Gastroesophageal sphincter (tissue), 4 donors: ENCODE measurements at places on chromosomes 16 and 17.

GRCh38 chr17:7113273-7114071 is 1.1 kb downstream of the ASGR2 start:
- no peak for ATAC-seq

- ATAC-seq, result no peak
These were observed 1.7 kb downstream of the ZNF469 start for GRCh38 chr16:88384222-88385111.

- ATAC-seq, result no peak
These were observed 69.6 kb downstream of the MARF1 start for GRCh38 chr16:15573274-15573895.

GRCh38 chr16:59259074-59259949 is 525.2 kb upstream of the GOT2 start:
- ATAC-seq, result no peak

GRCh38 chr17:74389084-74389753 is 21.9 kb downstream of the GPR142 start:
- ATAC-seq, result no peak

GRCh38 chr17:6780001-6780400 is 4.0 kb downstream of the FBXO39 start:
- no peak for ATAC-seq

GRCh38 chr17:81538651-81539570 is 10.7 kb downstream of the FSCN2 start:
- ATAC-seq, result no peak

- no peak for ATAC-seq
These were observed 46.5 kb downstream of the KATNIP start for GRCh38 chr16:27596411-27596810.

DNA sequence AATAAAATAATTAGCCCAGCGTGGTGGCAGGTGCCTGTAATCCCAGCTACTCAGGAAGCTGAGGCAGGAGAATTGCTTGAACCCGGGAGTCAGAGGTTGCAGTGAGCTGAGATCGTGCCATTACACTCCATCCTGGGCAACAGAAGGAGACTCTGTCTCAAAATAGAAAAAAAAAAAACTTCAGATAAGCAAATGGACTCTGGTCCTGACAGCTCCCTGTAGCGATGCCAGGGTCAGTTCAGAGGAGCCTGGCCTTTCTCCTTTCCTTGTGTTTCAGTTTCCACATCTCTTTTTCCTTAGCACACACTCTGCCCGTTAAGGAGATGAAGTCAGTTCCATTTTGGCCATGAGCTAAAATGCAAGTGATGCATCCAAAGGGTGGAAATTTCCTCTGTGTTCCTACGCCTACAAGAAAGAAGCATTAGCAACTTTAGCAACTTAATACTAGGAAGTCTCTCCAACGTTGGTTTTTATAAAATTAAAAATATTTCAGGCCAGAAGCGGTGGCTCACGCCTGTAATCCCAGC is 11.6 kb upstream of the GRB2 start:
- no peak for ATAC-seq

- no peak for ATAC-seq
These were observed 118.4 kb upstream of the IRX5 start for GRCh38 chr16:54812229-54812628.

DNA sequence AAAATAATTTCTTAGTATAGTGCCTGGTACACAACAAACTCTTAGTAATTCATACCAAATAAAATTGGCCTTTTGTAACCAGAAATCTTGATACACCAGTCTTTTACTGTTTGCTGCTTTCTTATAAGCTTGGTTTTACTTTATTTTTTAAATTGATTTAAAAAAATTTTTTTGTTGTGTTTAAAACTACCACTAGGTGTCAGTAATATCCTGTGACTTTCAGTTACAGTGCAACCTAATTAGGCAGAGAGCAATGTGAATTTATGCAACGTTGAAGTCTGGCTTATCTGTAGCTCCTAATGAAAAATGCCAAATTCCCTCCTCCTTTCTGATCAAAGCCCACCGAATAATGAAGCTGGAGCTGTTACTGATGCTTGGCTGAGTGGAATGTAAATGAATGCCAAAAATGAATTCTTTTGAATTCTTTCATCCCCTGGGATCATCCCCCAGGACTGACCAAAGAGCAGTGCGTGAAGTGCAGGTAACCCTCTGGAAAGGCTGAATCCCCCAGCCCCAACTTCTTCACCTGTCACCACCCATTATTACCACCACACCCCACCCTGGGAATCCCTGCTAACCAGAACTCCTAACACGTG is 3.8 kb downstream of the ERCC4 start:
- no peak for ATAC-seq

- peak; percentile 37 for ATAC-seq
These were observed 968 bp downstream of the CEP112 start for GRCh38 chr17:66190738-66191592.

DNA sequence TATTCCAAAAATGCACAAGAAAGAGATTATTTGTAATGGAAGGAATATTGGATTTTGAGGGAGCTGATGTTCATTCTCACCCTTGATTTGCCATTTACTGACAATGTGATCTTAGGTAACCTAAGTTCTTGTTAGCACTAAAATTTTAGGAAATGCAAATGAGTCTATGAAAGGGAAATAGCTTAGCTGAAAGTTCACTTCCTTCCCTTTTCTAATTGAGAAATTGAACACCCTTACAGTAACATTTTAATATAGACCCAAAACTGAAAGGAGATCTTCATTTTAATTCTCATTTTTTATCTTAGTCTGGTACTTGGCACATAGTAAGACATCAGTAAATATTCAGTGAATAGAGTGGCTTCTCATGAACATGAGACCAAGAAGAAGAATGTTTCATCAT is 10.9 kb upstream of the WSB1 start:
- no peak for ATAC-seq

GRCh38 chr16:50741781-50742575 is at the start of gene CYLD:
Gene CYLD (plus strand): TSS chr16:50742086. CDS start chr16:50749699, 7,613 bp downstream.
- ATAC-seq, result peak; percentile 99

GRCh38 chr17:79786930-79787643 is 9.1 kb downstream of the CBX2 start:
- ATAC-seq, result no peak

DNA sequence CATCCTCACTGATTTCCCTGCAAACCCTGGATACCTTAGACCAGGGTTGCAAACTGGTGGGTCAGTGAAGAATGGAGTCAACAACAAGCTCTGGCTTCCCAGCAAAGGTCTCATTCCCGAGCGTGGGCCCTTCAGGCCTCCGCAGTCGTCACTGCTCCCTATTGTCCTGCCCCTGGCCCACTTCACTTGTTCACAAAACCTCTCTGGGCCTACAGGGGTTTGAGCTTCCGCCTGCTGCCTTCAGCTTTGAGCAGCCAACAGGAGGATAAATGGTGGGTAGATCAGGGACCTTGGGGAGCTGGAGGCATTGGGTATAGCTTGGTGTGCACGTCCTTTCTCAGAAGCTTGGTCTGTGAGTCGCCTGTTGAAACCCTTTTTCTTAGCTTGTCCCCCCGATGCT is 148.8 kb downstream of the KATNIP start:
- no peak for ATAC-seq

DNA sequence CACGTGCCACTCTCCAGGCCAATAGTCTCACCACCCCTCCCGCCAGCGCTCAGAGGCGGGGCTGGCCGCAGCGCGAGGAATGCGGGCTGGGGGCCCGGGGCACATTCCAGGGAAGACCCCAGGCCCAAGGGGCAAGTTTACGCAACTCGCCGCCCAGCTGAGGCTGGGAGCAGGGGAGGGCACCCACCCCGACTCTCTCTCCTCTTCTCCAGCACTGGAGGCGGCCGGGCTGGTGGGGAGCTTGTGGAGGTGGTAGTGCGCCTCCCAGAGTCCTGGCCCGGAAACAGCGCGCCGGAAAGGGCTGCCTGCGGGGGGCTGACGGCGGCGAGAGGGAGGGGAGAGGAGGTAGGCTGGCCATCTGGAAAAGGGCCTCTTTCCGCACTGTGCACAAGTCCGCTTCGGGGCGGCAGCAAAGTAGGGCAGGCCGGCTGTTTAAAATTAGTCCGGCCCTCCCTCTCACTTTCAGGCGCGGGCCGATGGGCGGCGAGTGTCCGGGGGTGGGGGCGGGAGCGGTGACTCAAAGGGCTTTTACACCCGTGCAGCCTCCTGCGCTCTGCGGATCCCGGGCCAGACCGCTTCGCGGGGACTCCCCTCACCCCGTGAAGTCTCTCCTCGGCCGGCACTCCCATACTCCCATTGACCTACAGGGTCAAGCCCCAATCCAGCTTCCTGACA is 1.1 kb downstream of the FHOD1 start:
- ATAC-seq, result peak; percentile 41

DNA sequence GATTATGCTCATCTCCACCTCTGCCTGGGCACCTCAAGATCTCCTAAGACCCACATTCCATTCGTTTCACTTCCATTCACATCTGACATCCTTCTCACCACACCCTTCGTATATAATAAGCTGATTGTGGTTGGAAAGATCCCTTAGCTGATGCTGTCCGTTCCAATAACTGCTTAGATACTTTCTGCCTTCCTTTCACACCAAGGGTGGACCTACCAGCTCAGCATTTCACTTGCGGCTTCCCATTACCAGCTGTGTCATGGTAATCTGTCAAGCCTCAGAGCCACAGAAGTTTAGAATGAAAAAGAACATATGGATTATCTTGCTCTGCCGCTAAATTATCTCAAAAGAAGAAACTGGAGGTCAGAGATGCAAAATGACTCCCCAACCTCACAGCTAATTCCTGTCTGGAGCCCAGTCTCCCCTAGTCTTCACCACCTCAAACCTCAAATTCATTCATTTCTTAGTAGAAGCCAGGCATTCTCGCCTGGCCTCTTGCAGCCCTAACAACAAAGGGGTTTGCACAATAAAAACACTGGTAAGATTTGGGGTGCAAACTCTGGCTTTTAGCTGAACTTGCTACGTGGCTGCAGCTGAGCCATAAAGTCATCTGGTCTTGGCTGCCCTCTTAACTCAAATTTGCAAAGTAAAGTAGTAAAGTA is 182.8 kb upstream of the HS3ST3A1 start:
- ATAC-seq, result no peak

DNA sequence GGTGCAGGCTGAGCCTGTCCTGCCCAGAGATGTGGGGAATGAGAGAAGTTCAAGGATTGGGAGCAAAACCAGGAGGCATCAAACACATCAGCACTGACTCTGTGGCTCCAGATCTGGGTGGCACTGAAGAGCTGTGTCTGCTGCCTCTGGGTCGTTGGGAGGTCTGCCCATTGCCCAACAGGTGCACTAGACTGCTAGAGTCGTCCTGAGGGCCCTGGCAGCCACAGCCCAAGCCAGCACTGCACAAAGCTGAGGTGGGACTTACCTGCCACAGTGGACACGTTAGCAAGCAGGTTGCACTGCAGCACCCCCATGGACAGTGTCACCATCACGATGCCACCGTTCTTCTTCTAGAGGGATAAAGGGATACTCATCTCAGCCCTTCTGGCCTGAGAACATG is 3.3 kb downstream of the DPEP3 start:
- no peak for ATAC-seq

- ATAC-seq, result peak; percentile 39
These were observed 13.0 kb upstream of the NFATC3 start for GRCh38 chr16:68072038-68072695.

GRCh38 chr17:62754631-62755030 is 53.5 kb downstream of the MARCHF10 start:
- ATAC-seq, result no peak

DNA sequence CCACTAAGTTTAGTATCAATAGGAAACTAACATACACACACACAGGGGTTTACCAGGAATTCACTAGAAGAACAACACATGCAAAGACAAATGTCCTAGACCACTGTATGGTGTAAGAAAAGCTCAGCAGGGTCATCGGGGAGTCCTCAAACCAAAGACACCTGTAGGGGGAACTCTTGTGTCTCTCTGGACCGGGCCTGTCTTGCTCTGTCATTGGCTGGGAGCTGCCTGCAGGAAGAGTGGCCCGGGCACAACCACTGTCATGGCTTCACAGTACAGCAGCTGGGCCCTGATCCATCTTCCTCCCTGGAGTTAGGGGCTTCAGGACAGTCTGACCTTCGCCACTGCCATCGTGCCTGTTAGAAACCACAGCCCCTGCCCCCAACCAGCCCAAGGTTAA is 263.6 kb upstream of the DYNLRB2 start:
- ATAC-seq, result no peak

GRCh38 chr16:23907457-23907902 is 71.7 kb downstream of the PRKCB start:
- ATAC-seq, result no peak

DNA sequence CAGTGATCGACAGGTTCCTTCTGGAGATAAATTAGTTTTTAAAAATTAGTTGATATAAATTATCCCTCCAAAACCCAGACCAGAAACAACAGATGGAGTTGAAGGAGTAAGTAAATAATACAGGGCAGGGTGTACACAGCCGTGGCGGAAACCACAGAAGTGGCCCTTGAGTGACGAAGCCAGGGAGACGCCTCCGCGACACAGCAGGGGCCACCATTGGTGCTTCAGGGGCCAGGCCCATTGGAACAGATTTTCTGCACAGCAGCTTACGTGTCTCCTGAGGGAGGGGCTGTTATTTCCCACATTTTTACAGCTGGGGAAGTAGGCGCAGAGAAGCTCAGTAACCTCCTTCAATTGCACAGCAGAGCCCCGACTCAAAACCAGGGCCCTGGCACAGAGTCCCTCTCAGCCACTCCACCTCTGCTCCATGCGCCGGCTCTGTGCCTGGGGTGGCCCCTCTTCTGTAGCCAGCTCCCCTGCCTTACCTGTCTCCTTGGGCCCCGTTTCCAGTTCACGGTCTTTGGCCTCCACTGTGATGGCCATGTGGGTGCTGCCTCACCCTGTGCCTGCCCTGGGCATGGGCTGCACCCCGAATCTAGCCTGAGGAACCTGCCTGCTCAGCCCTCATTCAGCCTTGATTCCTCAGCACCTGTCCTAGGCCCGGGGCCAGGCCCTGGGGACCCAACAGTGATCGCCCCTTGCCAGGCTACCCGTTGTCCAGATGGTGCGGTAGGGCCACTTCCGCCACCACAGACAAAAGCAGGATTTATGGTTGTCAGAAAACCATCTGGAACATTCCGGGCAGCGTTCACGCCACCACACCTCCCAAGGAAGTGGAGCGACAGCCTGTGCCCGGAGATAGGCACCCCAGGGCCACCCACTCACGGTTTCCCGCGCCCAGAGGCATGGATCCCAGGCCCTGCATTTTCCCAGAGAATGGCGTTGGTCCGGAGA is 128.5 kb upstream of the GSE1 start:
- ATAC-seq, result no peak

DNA sequence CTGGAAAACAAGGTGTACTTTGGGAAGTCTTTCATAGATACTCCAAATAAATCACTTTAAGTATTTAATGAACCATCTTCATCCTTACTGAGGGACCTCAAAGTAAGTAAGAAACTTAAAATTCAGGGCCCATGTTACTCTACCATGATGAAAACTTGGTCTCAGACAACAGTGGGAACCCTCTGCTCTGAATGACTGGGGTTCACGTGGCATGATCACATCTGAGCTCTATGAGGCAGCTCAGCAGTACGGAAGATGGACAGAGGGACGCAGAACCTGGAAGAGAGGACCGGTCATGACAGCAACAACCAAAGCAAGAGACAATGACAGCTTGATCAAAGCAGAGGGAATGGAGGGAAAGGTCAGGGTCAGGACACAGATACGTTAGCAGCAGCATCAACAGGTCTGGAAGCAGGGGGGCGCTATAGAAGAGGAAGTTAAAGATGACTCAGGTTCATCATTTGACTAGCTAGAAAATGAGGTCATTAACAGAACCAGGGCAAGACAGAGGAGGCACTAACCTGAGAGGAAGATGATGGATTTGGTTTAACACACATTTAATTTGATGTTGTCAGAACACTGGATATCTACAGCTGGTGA is 9.5 kb downstream of the XPO6 start:
- no peak for ATAC-seq

- ATAC-seq, result no peak
These were observed 11.8 kb downstream of the C16orf74 start for GRCh38 chr16:85738923-85739715.
